ENCODE measurements at places on chromosomes 6 and 20. TPM values are rescaled to one million over a fixed set of nuclear protein-coding genes. Genes with fewer than 3 reads are reported as not detected.

- no peak for DNase-seq
Observed at GRCh38 chr6:99219788-99220187, 129.7 kb downstream of the FAXC start.

The RIOK1 gene
- total RNA-seq = 29.9 TPM

DNA sequence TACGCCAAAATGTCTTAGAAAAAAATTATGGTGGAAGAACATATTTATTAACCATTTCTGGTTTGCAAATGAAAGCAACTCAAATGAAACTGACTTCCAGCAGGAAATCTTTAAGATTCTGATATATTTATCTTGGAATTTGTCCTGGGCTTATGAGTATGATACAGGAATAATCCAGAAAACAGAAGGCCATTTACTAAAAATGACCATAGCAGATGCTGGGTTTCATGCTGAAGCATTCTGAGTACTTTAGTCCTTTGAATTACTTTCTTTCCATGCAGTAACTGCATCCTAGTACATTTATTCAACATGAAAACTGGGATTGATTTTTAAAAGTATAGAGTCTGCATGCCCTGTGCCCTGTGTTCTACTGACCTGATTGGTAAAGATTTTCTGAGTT lies 172.4 kb downstream of the CLVS2 start:
- no peak for DNase-seq

DNA sequence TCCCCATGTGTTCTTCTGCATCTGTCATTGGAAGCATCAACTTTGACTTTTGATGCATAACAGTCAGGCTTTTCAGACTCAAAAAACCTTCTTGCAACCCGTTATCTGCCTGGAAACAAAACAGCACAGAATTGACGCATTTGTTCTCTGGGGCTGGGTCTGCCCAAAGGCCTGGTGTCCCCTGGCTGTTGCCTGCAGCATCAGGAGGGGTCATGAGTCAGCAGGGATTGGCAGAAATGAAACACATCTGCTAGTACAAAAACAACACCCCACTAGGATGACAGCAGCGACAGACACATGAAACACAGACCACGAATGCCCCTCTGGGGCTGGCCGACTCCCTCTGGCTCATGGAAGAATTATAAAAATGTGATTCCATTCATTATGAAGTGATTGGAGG lies 157.6 kb upstream of the INSM1 start:
- no peak for DNase-seq

GRCh38 chr20:37323985-37324384 lies 22.0 kb upstream of the SRC start:
- DNase-seq = no peak
